ENCODE measurements at places on chromosomes 16 and 17.

DNA sequence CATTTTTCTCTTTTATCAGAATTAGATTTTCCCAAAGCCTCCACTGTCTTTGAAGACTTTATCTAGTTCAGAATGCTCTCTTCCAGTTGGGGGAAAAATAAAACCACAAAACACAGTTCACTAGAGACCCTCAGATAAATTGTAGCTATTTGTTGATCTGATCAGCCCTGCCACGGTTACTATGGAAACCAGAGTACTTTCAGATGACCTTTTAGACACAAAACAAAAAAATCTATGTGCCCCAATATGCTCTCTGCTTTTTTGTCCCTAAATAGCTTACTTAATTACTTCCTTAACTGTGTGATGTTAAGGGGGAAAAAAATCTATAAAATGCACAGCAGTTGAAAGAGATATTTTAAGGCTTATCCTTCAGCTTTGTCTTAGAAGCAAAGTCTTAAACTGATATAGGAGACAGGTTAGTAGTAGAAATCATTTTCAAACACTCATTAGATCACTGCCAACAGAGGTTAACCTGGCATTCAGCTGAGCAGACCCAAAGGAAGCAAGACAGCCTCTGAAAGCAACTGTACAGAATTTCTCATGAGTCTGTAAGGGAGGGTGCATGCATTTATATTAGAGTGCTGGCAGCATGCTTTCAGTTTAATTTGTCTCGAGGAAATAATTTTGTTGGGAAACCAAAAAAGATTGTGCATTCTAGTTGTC is 129.9 kb upstream of the CACNG5 start:
- DNase-seq = no peak

DNA sequence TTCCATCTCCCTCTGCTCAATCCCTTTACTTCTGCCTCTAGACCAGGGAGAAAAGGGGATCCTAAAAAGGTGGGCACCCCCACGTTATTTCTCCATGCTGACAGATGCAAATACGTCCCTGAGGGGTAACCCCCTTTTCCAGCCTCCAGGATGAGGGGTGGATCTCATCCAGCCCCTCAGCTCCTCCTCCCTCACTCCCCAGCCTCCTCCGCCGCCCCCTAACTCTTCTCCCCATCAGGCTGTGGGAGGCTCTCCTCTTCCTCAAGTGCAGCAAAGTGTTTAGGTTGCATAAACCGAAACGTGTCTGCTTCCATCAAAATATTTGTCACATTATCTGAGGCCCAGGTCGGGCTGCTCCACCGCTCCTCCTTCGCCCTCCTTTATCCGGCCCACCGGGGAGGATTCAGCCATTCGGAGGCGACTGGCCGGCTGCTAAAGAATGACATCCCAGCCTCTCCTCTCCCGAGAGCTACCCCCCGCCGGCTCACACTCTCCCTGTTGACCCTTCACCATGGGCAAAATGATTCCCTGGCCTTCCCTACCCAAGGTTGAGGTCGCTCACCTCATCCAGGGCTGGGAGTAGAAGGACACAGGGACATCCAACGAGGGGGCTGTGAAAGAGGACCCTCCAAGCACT is 1.2 kb upstream of the C1QL1 start:
- no peak for DNase-seq

DNA sequence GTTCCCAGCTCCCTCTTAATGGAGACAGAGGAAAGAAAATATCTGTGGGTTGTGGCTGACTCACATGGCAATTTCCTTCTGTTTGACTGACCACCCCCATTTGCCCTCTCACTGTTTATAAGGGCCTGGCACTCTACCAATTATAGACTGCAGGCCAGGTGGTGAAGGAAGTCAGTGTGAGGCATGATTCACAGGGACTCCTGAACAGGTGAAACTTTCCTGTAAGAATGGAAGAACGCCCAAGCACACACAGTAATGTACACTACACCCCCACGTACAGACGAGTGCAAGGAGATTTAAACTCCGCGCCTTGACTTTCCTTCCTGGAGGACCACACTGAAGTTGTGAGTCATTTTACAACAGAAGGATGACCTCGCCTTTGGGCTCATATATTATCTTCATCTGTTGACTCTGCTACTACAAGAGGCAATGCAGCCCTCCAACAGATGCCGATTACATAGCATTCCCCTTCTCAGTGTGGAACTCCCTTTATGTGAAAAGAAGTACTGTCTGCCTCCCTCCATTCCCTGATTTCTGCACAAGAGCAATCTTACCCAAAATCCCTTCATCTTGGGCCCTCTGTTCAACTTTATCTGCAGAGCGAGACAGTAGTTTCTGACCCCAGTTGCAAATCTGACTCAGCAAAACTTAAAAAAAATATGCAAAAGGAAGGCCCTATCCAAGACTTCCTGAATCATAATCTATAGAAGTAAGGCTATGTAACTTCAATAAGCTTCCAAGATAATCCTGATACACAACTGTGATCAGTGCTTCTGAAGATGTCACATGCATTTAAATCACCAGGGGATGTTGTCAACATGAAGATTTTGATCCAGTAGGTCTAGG is 163.6 kb downstream of the SHISA6 start:
- no peak for DNase-seq

GRCh38 chr17:77742579-77742978 is 215.9 kb upstream of the TNRC6C start:
- DNase-seq = no peak

GRCh38 chr17:17628388-17629008 is 37.0 kb upstream of the PEMT start:
- no peak for DNase-seq

GRCh38 chr17:4789951-4790704 is 1.4 kb downstream of the GLTPD2 start:
- DNase-seq = peak; percentile 92

GRCh38 chr17:77233127-77233526 is 92.4 kb downstream of the SEC14L1 start:
- no peak for DNase-seq

DNA sequence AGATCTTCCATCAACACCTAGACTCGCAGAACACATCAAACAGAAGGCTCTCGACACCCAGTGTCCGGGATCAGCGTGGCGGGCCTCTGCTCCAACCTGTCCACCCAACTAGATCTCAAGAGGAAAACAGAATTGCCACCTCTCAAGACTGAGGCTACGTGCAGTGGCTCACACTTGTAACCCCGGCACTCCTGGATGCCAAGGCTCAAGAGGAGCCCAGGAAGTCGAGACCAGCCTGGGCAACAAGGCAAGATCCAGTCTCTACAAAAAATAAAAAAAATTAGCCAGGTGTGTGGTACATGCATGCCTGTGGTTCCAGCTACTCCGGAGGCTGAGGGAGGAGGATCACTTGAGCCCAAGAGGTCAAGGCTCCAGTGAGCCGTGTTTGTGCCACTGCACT is 132.6 kb downstream of the ZFHX3 start:
- DNase-seq = no peak

- DNase-seq = no peak
Observed at GRCh38 chr17:68341482-68341881, 50.2 kb downstream of the ARSG start.

- no peak for DNase-seq
Observed at GRCh38 chr16:66099306-66099705, 267.2 kb upstream of the CDH5 start.

- DNase-seq = peak; percentile 89
Observed at GRCh38 chr17:10114931-10115535, 83.4 kb downstream of the GAS7 start.

DNA sequence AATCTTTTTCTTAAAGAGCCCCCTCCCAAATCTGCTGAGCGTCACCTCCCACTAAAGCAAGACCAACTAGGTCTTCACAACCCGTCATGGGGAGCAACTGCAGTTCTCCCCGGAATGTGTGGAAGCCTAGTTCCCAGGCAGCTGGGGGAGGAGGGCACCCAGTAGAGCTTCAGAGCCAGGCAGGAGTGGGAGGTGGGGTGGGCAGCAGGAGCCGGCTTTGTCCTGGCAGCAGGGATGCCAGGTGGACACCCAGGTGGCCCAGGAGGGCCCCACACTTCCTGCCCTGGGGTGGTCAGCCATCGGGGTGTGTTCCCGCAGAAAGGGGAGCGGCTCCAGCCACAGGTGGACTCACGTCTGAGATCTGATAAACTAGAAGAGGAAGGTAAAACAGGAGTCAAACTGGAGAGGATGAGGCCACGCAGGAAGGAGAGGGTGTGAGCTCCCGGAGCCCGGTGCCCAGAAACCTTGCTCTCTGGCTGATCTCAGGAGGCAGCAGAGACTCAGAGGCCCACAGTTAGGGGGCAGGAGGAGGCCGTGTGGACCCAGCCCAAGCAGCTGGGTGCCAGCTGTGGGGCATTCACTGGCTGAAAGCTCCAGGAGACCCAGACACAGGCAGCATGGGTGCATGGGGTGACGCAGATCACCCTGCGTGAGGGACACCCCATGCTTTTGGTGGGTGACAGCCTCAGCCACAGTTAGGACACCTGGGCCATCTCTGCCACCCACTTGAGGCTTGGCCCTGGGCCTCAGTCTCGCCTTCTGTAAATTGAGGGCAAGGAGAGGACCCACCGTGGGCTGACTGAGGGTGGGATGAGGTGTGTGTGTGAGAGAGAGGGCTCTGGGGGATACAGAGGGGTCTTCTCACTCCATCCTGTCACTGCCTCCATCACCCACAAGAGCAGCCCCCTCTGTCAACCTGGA is 260.8 kb upstream of the TNRC6C start:
- DNase-seq = no peak

DNA sequence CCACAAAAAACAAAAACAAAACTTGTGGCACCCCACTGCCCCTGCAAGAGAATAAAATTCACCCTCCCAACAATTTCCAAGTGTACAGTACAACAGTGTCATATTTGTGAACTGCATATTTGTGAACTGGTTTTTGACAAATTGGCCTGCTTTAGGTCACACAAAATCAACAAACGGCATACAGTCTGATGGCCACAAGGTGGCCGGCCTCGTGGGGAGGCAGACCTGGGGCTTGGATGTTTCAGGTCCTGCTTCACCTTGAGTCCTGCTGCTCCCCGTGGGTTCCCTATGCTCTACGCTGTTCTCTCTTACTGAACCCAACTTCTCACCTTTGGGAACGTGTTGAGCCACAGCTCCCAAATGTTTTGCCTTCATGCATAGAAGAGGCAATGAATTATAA is 102.2 kb downstream of the CDK5R1 start:
- DNase-seq = no peak

DNA sequence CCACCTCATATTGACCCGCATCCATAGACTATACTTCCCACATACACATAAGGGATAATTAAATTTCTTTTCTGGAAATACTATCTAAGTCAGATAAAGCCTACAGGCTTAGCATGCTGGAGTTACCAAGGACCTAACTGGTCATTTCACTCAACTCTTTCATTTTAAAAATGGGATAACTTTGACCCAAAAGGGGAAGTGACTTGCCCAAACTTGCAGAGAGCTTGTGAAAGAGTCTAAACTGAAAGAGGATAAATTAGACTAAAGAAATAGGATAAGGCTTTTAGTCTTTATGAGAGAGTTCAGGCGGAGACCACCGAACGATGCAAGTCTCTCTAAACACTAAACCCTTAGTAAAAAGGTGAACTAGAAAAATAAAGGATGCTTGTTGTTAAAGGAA is 3.9 kb upstream of the KRT33A start:
- DNase-seq = peak; percentile 43

DNA sequence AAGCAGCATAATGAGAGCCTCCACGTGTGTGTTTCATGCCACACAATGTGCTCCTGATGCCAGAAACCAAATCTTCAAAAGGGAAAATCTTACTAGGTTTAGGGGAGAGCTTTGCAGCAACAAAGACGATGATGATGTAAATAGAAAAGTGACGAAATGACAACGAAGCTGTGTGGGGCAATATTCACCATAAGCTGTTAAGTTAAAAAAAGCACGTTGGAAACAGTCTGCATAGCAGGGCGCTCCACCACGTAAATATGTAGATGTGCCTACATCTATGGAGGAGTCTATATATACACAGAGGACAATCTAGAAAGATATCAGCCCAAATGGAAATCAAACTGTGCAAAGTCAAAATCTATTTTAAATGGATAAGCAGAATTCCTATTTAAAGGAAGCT is 61.0 kb downstream of the RPH3AL start:
- DNase-seq = no peak

GRCh38 chr17:72351884-72352346 is 231.1 kb downstream of the SOX9 start:
- DNase-seq = no peak

- no peak for DNase-seq
Observed at GRCh38 chr17:21199856-21200255, 14.1 kb downstream of the TMEM11 start.

DNA sequence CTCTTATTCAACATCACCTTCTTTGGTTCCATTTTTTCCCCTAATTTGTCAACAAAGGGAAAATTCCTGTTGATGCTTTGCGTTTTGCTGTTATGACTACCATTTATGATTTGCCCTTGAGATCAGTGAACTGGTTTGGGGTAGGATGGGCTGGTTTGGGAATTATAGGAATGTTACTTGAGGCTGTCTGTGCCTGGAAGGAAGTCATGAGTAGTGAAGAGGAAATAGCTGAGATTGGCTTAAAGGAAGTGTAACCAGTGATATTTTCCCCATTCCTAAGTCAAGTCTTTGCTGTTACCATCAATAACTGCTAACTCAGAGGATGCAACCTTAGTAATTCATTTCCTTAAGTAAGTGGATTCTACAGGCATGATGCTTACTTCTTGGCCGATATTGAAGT is 179.2 kb downstream of the MAP2K6 start:
- DNase-seq = no peak

DNA sequence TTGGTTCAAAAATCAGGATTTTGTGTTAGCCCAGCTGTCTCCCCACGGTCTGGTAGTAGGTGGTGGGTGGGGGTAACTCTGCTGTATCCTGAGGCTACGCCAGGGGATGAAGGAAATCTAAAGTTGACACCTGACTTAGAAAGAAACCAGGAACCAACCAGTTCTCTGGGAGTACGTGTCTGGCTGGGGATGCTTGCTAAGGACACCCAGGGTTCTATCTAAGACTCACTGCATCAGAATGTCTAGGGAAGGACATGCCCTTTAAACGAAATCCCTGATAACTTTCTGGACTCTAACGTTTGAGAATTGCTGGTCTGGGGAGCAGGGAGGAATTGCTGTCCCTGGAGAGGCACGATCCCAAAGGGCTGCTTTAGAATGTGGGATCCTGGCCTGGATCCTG is 39.2 kb upstream of the CES5A start:
- DNase-seq = no peak

DNA sequence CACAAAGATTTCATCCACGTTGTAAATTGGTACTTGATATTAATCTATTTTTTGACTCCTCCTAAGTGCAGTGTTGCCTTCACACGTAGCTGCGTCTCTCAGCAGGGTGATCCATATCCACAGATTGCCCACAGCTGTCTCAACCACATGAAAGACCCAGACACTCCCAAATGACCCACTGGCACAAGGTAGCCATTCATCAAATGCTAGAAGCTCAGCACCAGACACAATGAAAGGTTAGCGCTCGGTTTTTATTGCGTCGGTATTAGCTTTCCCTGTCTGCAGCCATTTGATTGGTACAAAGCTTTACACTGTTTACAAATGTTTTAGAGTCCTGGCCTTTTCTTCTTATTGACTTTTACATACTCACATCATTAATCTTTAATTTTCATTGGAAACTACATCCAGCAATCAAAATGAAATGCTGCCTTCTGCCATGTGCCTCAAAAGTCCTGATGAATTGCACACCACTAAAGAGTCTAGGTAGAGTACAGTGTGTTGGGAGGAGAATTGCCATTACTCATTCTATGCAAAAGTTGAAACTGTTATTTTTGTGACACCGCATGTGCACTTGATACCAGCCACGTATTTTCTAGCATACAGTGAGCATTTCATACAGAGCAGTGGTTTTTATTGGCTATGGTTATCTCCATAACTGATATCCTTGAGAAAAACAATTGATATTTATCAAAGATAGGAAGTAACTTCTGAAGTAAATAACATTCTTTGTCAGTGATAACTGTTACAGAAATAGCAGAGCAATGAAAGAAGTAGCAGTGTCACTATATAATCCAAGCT is 127.3 kb upstream of the NUDT7 start:
- DNase-seq = no peak
